ENCODE measurements at places on chromosomes 11 and 22.
A peak's percentile ranks its signal among the peaks of the same experiment; 100 is the strongest.

- DNase-seq = no peak
Observed at GRCh38 chr11:94507485-94507884, 4.8 kb upstream of the C11orf97 start.

DNA sequence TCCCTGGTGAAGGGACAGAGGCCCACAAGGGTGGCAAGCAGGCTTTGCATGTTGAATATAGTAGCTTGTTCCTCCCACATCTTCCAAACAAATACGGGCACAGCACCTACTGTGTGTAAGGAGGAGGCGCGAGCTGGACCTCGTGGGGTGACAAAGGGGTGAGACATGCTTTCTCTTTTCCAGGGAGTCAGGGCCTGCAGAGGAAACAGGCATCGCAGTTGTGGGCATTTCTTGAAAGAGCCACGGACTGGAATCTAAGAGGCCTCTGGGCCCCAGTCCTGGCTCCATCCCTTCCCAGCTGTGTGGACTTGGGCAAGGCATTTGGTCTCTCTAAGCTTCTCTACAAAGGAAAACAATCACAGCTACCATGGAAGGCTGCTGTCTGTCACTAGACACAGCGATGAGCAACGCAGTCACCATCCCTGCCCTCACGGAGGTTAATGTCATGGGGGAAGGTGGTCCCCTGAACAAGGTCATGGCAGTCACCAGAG is 13.0 kb upstream of the CDC42EP1 start:
- DNase-seq = no peak

GRCh38 chr22:20319745-20320658 is at the start of gene DGCR6L:
DGCR6L (minus strand) TSS chr22:20320060; CDS start chr22:20319988, 72 bp downstream.
- peak; percentile 70 for DNase-seq

DNA sequence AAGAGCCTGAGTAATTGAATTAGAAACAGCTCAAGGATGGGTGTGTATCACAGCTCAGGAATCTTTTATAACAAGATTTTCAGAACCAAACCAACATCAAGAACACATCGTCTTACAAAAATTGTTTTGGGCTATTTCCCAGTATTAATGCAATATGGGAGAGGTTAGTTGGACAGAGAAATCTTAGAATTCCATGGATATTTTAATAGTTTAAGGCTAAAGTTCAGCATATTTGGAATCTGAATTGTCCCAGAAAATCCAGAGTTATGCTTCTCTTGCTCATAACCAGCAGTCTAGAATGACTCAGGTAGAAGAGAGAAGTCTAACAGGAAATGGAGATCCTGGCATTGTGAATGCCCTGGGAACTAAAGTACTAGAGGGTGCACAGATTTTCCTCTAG is 74.6 kb downstream of the ADM start:
- no peak for DNase-seq

DNA sequence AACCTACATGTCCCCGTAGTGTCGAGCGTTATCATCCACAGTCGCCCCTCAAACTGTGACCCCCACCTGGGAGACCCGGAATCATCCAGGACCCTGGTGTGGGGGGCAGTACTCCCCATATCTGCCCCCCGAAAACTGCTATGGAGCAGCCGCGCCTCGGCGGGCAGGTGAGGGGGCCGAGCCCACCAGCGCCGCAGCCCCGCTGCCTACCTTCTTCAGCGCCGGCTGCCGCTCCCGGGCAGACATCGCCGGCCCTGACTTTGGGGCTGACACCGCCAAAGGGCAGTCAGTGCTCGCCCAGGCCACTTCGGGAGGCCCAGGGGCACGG is 825 bp downstream of the ARHGAP20 start:
- DNase-seq = no peak

DNA sequence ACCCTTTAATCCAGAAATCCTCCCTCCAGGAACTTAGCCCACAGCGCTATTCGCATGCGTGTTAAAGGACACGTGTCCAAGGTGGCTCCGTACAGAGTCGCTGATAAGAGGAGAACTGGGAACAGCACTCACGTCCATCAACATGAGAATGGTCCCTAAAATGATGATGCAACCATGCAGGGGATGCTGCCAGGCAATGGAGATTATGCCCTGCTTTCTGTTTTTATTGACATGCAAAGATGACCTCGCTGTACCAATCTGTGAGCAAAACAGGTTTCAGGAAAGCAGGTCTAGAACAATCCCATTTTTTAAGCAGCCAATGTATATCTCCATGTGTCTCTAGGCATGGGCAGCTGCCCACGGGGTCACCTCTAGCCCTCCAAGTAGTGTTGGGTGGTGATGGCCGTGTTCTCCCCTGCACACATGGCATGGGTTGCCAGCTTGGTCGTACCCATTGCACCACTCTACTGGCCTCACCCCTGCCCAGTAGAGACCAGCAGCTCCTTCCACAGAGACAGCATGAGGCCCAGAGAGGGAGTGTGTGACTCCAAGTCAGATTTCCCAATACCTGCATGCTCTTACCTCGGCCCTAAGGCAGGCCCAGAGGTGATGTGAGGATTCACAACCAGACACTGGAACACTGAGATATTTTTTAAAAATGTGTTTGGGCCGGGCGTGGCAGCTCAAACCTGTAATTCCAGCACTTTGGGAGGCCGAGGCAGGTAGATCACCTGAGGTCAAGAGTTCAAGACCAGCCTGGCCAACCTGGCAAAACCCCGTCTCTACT is 68.3 kb upstream of the LINC01488 start:
- DNase-seq = no peak

- no peak for DNase-seq
Observed at GRCh38 chr11:124923296-124923695, 4.2 kb downstream of the HEPN1 start.

DNA sequence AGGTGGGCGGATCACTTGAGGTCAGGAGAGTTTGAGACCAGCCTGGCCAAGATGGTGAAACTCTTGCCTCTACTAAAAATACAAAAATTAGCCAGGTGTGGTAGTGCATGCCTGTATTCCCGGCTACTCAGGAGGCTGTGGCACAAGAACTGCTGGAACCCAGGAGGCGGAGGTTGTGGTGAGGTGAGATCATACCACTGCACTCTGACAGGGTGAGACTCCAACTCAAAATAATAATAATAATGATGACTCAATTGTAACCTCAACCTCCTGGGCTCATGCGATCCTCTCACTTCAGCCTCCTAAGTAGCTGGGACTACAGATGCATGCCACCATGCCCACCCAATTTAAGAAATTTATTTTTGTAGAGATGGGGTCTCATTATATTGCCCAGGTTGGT is 15.6 kb upstream of the CHRNA10 start:
- DNase-seq = no peak

DNA sequence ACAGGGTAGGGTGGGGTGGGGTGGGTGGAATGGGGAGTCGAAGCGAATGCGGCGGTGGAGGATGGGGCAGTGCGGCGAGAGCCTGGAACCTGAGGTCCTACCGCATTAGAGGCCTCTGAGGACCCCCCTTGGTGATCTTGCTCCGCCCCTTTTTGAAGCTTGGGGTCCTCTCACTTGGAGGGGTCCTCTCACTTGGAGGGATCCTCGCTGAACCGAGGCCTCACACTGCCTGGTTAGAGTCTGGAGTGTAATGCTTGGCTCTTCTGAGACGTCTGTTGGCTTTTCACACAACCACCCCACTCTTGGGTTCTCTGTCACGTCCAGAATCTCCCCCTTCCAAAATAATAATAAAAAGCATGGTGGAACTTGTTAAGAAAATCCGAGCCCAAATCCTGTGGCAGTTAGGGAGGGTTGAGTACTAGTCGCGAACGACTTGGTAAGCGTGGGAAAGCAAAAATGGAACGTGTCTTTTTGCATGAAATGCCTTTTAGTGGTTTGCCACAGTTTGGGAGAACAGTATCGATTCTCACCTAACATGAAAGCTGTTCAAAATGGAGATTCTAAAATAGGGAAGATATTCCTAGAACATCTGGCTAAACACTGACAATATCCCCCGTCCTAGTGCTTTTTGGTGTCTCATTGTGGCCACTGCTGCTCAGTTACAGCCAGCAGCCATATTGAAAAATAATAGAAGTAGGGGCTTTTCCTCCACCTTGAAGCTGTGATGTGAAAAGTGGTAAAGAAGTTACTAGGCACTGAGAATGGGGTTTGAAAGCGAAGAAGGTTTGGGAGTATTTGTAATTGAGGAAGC is 822 bp downstream of the RBX1 start:
- no peak for DNase-seq

DNA sequence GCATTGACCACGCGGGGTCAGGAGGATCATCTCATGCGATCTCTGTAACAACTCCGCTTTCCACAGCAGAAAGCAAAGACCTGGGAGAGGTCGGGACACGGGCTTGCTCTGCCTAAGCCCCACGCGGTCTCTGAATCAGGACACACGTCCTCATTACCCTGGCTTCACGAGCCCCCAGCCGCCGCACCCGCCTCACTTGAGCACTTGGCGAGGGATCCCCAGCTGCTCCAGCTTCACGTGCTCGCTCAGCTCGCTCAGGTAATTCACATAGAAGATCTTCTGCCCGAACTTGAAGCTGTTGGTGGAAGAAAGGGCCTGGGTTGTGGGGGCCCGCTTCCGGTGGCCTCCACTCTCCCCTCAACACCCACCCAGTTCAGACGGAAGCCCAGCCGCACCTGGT is 19.6 kb downstream of the ARHGAP1 start:
- DNase-seq = no peak

- DNase-seq = no peak
Observed at GRCh38 chr11:133896028-133896427, 50.7 kb upstream of the SPATA19 start.

GRCh38 chr11:23696688-23697415 is 800.0 kb upstream of the LUZP2 start:
- DNase-seq = no peak

DNA sequence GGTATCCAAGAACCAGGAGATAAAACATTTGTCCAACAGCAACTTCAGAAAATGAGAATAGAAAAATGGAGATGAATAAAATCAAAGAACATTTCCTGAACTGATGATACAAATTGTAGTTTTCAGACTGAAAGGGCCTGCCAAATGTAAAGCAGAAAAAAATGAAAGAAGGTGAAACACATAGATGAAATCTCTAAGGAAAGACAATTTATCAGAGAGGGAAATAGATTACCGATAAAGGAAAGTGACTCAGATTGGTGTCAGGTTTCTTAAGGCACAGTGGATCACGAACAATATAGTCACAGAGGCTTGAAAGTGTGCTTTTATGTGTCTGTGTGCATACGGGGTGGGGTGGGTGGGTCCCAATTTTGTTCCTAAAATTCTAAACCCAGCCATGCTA is 4.1 kb upstream of the STT3A start:
- DNase-seq = no peak

DNA sequence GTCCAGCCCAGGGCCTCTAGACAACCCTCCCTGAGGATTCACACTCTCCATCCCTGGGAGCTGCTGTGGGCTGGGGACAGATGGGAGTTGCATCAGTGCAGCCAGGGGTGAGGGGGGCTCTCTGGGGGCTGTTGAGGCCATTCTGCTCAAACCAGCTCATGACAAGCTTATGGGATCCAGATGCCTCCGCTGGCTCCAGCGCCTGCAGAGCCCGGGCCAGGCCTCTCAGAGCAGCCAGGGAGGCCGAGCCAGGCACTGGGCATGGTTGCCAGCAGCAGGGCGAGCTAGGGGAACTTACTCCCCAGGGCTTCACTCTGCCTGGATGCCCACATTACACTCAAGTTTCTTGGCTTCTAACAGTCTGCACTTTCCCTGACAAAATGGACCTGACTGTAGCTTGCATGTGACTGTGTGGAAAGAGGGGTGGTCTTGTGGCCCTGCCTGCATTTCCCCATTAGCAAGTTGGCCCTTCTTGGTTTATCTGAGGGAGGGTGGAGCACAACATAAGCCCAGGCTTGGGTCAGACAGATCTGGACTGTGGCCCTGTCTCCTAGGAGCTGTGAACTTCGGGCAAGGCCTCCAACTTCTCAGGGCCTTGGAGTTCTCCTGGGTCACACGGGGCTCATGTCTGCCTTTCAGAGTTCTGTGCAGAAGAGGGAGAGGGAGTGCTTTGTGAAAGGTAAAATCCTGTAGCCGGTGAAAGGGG is 34.5 kb upstream of the CYB5R3 start:
- DNase-seq = no peak

- DNase-seq = peak; percentile 8
Observed at GRCh38 chr11:10856689-10857458, 979 bp downstream of the ZBED5 start.

DNA sequence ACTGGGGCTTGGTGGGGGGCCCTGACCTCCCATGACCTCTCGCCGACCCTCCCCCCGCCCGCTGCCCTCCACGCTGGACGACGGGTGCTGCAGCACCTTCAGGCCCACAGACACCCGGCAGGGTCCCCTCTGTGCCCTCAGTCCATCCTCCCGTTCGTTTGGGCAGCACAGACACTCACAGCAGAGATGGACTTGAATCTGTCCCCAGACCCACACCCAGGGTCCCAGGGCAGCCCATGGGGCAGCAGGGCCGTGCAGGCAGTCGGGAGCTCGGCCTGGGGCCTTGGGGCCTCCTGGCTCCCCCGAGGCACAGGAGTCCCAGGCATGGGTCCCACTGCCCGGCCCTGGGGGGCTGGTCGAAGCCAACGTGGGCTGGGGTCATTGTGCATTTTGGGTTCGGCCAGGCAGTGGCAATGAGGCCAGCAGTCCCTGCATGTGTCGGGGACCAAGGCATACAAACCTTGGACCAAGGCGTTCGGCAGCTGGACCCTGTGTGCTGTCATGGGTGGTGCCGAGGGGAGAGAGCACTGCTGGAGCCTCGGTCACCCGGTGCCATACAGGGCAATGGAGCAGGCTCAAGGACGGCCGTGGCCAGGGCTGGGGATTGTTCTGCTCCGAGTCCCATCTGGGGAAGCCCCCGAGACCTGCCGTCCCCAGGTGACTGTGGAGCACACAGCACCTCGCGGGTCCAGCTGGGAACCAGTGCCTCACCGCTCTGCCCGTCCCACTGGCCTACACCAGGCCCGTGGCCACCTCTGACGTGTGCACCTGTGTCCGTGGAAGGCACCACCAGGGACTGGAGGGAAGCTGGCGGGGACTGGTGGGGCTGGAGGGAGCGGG is 19.3 kb upstream of the BRSK2 start:
- DNase-seq = no peak

DNA sequence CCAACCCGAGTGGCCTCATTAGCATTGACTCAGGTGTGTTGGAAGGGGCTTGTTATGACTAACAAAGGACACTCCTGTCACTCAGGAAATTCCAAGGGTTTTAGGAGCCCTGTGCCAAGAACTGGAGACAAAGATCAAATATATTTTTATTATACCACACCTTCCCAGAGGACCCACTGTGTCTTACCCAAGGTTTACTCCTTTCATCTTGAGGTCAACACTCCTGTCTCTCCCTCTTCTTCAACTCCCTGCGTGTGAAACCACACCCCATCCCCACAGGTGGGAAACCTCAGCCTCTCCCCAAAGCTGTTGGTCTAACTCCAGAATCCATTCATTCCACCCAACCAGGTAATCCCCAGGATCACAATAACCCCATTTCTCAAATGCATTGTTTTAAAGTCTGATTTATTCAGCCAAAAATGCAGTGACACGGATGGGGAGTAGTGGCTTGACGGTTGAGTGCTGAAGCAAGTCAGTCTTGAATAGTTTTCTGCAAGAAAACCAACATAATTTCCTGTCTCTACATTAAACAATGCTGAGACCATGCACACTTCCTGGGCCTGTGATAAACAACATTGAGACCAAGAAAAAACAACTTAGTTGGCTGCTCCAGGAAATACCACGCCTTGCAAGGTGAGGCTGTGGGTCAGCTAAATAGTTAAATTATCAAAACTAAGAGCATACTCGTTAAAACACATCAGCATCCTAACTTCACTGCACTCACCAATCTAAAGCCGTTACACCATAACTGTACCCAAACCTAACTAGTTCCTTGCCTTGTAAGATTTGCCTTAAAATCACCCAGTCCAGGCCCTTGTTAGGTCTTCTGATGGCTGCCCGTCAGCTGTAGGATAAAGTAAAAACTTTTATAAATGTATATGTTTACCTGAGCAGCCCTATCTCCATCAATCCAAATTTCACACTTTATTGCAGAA is 38.5 kb upstream of the SPON1 start:
- DNase-seq = no peak

GRCh38 chr22:36493690-36494110 is 12.3 kb upstream of the TXN2 start:
- no peak for DNase-seq
